Left ventricle myocardium inferior (tissue), 1 donor: ENCODE measurements at places on chromosomes 6 and 20. TPM values are rescaled to one million over a fixed set of nuclear protein-coding genes. Genes with fewer than 3 reads are reported as not detected.

DNA sequence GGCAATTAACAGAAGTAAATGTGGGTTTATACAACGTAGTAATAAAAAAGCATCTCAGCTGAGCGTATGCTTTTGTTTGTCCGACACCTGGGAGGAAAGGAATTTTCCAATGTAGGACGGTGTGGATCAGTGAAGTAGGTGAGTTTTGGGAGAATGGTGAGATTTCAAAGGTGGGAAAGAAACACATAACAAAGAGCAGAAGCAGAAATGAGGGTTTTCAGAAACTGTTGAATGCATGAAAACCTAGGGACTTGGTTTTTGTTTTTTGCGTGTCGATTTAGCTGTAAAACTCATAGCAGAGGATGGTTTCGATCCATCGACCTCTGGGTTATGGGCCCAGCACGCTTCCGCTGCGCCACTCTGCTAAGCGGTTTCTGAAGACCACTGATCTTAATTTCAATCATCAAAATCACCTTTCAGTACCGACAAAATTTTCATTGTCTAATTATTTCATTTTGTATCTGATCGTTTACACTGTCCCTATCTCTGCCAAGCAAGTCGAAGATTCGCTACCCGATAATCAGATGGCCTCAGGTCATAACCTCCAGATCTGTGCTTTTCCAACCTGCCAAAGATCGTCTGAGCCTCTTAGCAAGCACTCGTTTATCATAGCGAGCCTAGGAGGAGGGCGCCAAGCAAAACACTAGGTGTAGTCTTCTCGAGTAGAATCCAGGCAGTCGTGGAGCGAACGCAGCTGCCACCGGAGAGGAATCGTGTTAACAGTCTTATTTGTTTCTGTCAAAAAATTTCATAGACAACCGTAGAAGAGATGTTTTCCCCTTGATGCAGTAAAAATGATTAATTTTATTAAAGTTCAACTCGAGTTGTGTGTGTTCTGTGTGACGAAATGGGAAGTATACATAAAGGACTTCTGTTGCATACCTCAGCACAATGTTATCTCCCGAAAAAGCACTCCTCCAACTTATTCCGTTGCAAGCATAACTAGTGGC is 20.9 kb upstream of the POM121L2 start:
- H3K4me1 ChIP-seq = peaks cover 5% of the 10 kb centered on the region
- H3K27me3 ChIP-seq = peaks cover 73% of the 10 kb centered on the region
- no peaks in the 10 kb centered on the region for H3K36me3 ChIP-seq
- no peak overlapping the region for H3K27ac ChIP-seq

The MAFB gene
- 10.2 TPM for total RNA-seq

The CST5 gene
- not detected for total RNA-seq

- H3K27me3 ChIP-seq = no peaks in the 10 kb centered on the region
- no peak overlapping the region for H3K4me3 ChIP-seq
- H3K27ac ChIP-seq = no peak overlapping the region
- peaks cover 4% of the 10 kb centered on the region for H3K4me1 ChIP-seq
- DNase-seq = no peak
- H3K36me3 ChIP-seq = no peaks in the 10 kb centered on the region
Observed at GRCh38 chr6:154370545-154370944, 13.9 kb upstream of the IPCEF1 start.

- DNase-seq = no peak
- peak overlapping the region; percentile 94 for H3K27ac ChIP-seq
- no peaks in the 10 kb centered on the region for H3K4me1 ChIP-seq
- H3K4me3 ChIP-seq = no peak overlapping the region
Observed at GRCh38 chr20:62567246-62568044, 74.9 kb upstream of the SLCO4A1 start.

- DNase-seq = no peak
- no peaks in the 10 kb centered on the region for H3K4me1 ChIP-seq
- peaks cover 18% of the 10 kb centered on the region for H3K36me3 ChIP-seq
- no peaks in the 10 kb centered on the region for H3K27me3 ChIP-seq
Observed at GRCh38 chr6:70520575-70520974, 46.2 kb upstream of the SDHAF4 start.
